ENCODE measurements at places on chromosomes 6 and 20. TPM values are rescaled to one million over a fixed set of nuclear protein-coding genes. Genes with fewer than 3 reads are reported as not detected.

GGTLC1 gene
- not detected for total RNA-seq

ITCH gene
- 55.2 TPM for total RNA-seq

- no peak for DNase-seq
Measured at GRCh38 chr20:19009081-19009688, 195.6 kb downstream of the SCP2D1 start.

TREM2 gene
- not detected for total RNA-seq

DNA sequence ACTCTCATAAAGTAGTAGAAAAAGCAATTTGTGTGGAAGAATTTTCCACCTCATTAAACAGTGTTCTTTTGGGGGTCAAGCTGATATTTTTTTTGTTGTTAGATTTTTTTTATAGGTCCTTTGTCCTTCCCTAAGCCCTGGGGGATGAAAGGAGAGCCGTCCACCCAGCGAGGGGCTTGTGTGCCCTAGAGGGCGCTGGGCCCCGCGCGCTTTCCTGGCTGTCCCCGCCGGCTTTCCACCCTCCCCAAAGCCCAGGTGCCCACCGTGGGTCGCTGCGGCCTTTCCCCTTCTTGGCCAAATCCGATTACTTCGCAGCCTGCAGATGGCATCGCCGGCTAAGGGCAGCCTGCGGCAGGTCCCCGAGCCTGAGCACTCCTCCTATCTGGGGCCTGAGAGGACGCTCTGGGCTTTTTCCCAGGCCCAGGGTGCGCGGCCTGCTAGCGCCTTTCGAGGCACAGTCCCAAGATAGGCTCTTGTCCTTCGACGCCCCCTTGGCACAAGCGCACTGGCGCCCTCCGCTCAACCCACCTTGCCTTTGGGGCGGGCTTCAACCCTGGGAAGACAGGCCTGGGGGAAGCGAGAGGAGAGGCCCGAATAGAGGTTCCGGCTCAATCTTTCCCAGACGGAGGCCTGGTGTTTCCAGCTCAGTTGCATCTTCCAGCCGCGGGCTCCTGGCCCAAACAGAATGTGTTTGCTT, 33.6 kb downstream of the TFAP2A start:
- no peak for DNase-seq

- no peak for DNase-seq
Measured at GRCh38 chr20:25025091-25025861, 32.7 kb downstream of the ACSS1 start.

DNA sequence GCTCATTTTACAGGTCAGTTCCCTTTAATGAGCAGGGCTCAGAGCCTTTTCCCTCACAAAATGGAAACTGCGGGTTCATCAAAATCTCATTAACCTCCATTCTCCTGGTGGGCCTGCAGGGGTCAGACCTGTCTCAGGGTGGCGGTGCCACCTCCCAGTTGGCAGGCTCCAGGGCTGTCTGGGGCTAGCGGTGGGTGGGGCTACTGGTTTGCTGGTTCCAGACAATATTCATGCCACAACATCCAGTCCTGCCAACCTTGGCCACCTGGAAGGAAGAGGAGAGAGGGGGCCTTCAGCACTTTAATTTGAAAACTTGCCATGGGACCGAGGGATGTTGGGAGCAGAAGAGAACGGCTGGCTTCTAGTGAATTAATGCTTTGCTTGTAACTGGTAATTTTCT, 41.9 kb upstream of the CTNNBL1 start:
- DNase-seq, result peak; percentile 70

GRCh38 chr6:92196325-92196724, 1223.0 kb downstream of the EPHA7 start:
- DNase-seq, result no peak

GRCh38 chr6:24740861-24741260, 21.9 kb upstream of the C6orf62 start:
- peak; percentile 2 for DNase-seq

All from lung microvascular endothelial cell (primary cell).